Activated T-cell treated with anti-CD3 and anti-CD28 coated beads for 48 hours (primary cell): ENCODE measurements at places on chromosomes 2 and 18.
A peak's percentile ranks its signal among the peaks of the same experiment; 100 is the strongest.

DNA sequence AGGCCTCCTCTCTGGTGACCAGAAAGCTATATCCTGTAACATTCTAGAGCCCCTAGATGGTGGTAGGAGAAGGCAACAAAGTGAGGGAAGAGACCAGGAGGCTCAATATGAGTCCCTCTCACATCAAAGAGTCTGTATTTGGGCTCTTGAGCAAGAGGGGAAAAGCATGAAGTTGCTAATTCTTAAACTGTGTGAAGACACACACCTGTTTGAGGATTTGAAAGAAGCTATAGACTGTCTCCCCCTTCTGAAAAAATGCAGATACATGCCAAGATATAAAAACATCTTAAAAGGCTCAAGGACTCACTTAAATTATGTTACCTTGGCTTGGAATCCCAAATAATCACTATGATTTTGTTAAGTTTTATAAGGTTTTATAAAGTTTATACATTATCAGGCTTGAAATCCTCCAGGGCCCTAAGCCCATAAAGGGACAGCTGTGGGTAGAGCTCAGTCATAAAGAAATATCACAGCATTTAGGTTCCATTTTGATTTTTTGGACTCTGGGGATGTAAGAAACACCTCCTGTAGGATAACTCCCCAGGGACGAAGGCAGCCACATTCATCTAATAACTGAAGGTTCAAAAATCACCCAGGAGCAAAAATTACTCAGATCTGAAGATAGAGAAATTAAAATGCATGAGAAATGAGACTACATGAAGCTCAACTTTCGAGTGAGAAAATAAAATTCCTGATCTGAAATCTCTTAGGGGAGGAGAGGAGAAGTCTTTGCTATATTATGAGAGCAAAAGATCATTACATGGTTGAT, 136.1 kb upstream of the LGALSL start:
- no peak for DNase-seq

GRCh38 chr2:2851806-2852777, 521.0 kb upstream of the MYT1L start:
- no peak for DNase-seq

DNA sequence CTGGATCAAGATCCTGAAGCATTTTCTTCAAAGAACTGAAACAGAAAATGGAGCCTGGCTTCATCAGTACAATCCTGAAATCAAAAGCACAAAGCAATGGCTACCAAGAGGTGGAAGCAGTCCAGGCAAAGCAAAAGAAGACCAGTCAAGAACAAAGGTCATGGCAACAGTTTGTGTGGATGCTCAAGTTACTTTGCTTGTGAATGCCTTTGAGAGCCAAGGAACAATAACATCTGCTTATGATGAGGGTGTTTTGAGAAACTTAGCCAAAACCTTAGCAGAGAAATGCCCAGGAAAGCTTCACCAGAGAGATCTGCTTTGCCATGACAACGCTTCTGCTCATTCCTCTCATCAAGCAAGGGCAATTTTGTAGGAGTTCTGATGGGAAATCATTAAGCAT, 723.1 kb downstream of the TMEM182 start:
- DNase-seq: no peak

- DNase-seq: no peak
Observed at GRCh38 chr2:167582619-167583018, 664.8 kb downstream of the STK39 start.

GRCh38 chr2:239724194-239724849, 300.8 kb downstream of the NDUFA10 start:
- no peak for DNase-seq

GRCh38 chr2:177343773-177344172, 48.8 kb upstream of the AGPS start:
- DNase-seq: no peak

DNA sequence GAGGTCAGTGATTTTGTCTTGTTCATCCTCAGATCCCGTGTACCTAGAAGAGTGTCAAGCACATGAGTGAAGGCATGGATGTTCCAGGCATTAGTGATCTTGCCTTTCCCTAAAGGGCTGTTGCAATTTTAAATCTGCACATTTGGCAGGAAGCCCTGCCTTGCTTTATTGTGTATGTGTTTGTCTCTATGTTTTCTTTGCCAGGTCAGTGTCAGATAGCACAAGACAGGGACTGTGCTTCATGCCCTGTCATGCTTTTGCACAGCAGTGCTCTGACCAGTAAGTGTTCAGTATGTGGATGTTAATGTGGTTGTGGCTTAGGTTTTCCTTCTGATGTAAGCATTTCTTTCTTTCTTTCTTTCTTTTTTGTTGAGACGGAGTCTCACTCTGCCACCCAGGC, 131.5 kb downstream of the RGPD3 start:
- no peak for DNase-seq

DNA sequence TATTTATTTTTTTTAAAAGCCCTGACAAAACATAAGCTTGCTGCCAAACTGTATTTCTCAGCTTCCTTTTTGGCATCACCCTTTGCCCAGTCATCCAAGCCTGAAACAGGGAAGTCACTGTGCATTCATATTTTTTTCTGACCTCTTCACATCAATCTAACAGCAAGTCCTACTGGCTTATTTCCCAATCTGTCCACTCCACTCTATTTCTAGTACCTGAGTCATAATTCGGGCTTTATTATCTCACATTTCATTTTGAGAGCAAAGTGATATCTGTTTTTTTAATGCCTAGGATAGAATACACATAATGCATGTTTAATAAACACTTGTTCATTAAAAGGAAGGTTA, 5.1 kb downstream of the HNMT start:
- no peak for DNase-seq

DNA sequence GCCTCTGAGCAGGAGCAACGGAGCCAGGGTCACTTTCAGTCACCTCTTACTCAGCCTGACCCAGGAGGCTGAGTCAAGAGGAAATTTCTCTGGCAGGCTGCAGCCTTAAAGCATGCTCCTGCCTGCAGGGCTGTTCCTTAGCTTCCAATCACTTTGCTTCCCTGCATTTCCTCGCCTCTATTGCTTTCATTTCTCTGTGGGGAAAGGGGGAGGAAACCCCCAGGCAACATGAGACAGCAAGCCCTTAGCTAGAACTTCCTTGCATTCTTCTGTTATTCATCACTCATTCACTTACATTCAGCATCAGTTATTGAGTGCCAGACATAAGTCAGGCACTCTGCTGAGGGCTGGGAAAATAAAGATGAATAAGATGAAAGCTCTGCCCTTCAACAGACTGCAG, 13.0 kb downstream of the XDH start:
- DNase-seq: no peak

DNA sequence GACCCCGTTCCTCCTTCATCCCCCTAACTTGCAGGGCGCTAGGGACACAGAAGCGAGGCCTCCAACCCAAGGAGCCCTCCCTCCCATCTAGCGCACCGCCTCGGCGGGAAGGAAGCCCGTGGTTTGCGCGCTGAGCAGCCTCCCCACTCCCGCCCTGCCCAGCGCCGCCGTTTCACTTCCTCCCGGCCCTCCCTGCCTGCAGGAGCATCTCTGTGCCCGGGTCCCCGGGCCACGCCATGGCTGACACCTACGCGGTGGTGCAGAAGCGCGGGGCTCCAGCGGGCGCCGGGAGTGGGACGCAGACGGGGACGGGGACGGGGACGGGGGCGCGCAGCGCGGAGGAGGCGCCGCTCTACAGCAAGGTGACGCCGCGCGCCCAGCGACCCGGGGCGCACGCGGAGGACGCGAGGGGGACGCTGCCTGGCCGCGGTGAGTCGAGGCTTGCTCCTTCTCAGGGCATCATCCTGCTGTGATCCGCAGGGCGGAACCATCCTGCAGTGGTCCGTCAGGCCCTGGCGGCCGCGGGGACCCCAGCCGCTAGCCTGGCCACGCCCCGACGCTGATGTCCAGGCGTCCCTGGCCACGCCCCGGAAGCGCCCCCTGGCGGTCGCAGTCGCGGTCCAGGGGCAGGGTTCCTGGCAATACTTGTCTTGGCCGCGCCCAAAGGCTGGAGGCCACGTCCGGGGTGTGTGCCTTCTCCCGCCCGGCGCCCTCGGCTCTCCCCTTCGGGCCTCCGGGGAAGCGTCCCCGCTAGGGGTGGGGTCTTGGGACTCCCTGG, 16.4 kb downstream of the PTPN18 start:
- DNase-seq: peak; percentile 79

GRCh38 chr2:62724886-62725711, 19.6 kb downstream of the EHBP1 start:
- DNase-seq: no peak

DNA sequence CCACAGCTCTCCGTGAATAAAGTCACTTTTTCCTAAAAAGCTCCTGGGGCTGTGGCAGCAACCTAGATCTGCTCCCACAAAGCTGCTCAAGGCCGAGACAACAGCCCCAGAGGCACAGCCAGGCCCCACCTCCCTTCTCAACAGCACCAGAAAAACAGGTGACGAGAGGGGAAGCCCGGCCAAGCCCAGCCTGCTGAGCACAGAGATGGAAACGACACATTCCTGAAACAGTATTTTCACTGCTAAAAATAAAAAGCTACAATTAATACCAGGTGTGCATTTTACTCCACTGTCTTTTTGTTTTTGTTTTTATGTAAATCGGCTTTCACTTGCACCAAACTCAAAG, 199.3 kb downstream of the HDAC4 start:
- DNase-seq: no peak

GRCh38 chr2:200305797-200306195, 697 bp upstream of the SPATS2L start:
- no peak for DNase-seq

DNA sequence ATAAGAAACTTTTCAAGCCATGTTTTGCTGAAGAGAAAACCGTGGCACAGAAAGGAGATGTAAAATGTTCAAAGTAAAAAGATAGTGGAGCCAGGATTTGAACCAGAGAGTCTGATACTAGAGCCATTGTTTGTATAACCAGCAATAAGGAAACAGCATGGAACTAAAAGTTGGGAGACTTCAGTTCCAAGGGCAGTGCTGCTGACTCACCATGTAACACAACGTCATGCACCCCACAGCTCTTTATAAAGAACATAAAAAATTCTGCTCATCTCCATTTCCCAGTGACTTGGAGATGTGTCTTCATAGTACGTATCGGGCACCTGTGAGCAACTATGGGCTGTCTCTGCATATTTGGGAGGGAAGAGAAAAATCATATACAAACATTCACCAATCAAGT, 353.0 kb upstream of the PIK3C3 start:
- no peak for DNase-seq

GRCh38 chr2:217783243-217783642, 219.6 kb downstream of the TNS1 start:
- DNase-seq: no peak
